GM18507 (cell line): ENCODE measurements at places on chromosomes 4 and X.

DNA sequence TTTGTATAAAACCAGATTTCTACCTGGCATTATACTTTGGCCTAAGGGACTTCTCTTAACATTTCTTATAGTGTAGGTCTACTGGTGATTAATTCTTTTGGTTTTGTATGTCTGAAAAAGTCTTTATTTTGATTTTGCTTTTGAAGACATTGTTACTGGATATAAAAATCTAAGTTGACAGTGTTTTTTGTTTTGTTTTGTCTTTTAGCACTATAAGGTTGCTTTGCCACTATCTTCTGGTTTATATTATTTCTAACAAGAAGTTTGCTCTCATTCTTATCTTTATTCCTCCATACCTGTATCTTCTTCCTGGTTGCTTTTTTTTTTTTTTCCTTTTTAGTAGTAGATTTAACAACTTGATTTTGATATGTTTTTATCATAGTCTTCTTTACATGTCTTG lies 76.0 kb downstream of the ING2 start:
- DNase-seq: no peak

- no peak for DNase-seq
Observed at GRCh38 chr4:101232074-101232776, 115.1 kb downstream of the PPP3CA start.

DNA sequence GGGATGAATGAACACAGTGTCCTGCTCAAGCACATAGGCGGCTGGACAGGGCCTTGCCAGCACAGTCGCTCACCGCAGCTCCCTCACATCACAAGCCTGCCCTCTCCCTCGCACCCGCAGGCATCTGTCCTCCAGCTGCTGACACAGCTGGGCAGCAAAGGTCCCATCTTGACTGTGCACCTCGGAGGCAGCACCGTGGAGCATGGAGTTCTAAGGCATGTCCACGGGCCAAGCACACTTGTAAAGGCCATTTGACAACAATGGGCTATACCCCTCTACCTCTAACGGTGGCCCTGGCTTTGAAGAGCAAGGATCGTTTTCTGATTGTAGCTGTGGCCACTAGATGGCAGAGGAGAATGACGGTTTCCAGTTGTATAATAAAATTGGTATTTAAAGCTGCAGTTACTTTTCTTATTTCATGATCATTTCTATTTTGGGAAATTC lies 53.8 kb downstream of the APLN start:
- DNase-seq: no peak

- DNase-seq: no peak
Observed at GRCh38 chr4:15718959-15719358, 16.1 kb downstream of the BST1 start.

GRCh38 chr4:37905533-37906169 lies 14.8 kb downstream of the TBC1D1 start:
- DNase-seq: no peak

DNA sequence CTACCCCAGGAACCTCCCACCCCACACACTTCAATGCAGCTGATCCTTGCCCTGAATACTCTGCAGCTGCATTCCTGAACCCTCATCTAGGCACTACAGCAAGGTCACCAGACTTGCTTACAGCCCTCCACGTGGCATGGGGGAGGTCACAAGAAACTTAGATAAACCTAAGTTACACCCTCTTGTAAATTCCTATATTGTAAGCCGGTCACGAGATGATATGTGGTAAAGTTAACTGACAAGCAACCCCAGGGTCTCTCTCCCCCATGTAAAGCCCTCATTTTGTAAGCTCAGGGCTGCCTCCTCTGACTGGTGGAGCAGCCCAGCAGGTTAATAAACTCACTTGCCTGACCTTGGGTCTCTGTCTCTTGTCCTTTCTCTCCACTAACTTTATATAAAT lies 570.7 kb downstream of the PCDH7 start:
- DNase-seq: no peak

DNA sequence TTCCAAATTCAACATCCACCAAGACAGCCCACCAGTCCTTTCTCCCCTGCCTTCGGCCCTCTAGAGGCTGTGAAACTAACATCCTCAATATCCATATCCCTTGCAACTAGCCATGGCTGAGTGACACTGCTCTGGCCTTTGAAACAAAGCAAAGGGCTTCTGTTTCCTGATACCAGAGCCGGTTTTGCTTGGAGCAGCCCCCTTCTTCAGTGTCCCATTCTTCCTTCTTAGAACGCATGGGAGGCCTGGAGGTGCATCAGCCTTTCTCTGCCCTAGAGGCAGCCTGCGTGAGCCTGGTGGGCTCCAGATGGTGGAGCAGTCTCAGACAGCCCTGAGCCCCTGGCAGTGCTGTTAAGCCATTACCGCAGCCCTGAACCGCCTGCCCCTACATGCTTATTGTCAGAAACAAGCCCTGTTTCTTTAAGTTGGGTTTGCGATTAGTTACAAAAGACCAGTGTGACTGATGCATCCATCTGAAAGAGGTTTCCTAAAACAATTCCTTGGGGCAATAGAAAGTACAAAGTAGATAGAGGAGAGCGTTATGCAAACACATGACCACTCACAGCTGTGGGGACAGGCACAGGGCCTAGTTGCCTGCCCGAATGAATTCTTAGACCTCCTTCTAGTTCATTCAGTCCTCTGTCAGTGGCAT lies 74.1 kb downstream of the EVC start:
- no peak for DNase-seq

GRCh38 chrX:40172401-40173142 lies 74.8 kb upstream of the BCOR start:
- DNase-seq: no peak

DNA sequence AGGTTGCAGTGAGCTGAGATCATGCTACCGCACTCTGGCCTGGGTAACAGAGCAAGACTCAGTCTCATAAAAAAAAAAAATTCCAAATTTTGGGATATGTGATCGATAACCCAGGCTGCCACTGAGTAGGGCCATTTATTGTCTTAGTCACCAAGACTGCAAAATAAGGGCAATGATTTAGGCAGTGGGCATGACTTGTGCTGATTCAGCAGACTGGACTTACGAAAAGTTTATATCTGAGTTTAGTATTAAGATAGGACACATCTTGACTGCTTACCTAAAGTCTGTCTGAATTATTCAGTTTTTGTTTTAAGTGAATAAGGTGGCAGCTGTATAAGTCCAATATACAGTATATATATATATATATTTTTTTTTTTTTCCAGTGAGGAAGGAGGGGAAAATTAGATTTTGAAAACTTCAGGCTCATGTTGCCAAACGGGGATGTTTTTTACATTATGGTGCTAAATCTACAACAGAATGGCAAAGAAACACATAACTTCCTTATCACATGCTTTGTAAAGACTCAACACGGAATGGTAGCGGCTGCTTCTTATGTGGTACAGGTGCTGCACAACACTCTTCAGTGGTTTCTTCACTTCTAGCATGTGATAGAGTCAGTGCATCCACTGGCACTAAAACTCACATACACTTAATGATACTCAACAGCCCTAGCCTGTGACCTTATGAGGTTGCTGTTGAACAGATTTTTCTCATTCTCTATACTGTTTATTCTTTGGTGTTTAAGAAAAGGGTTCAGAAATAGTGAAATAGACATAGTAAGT lies 6.5 kb downstream of the TEX13D start:
- no peak for DNase-seq

DNA sequence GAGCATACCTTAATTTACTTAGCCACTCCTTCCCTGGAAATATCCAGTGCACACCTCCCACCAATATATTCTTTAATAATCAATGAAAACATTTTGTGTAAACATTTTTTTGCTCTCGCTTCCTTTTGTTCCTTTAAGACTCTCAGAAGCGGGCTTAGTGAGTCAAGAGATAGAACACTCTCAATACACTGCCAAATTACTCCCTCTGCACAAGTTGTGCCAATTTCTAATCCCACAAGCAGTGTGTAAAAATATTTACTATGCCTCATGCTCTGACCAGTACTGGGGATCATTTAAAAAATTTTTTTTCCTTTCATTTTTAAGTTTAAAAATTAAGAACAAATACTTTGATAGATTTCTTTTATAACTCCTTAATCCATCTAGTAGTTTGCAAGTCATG lies 5.1 kb downstream of the MORF4L2 start:
- DNase-seq: no peak

DNA sequence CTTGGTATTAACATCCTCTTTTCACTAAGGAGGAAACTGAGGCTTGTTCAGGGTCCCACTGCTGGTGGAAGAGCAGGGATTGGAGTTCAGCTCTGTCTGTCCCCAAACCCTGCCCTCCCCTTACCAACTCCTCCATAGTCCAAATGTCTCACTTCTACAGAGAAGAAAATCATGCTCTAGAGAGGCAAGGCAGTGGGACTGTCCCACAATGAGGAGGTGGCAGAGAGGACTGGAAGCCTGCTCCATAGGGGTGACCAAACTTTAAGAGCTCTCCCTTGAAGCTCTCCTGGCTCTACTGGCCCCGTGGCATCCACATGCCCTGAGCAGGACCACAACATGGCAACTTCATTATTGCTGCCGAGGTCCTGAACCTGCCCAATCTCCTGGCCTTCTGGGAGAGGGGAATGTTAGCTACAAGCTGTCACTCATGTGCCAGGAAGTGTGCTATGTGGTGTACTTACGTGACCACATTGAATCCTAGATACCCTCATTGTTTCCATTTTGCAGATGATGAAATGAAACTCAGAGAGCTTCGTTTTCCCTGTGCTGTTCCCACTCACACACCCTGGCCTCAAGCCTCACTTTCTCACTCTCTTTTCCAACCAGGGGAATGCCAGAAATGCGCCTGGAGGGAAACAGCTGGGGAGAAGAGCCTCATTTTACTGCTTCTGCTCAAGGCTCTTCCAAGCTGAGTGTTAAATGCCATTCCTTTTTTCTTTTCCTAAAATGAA lies 71.5 kb downstream of the ANAPC4 start:
- no peak for DNase-seq

GRCh38 chr4:123102897-123103471 lies 180.6 kb upstream of the NUDT6 start:
- DNase-seq: no peak

GRCh38 chr4:152974468-152975379 lies 38.6 kb downstream of the FHDC1 start:
- no peak for DNase-seq

DNA sequence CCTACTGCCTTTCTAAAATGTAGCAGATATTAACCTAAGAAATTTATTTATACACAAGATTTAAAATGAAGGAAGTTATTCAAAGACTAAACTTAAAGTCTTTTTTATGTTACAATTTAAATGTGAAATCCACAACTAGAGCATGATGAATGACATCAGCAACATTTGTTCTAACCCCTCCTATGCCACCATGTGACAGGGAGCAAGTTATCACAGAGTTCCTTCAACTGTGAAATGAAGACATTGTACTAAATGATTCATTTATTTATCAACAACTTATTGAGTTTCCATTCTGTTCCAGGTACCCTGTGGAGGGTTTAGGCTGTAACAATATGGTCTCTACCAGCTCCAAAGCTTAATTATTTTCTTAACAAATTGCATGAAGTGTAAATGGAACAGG lies 76.9 kb downstream of the SLC39A8 start:
- no peak for DNase-seq

GRCh38 chr4:118773429-118773792 lies 62.5 kb downstream of the SEC24D start:
- no peak for DNase-seq

DNA sequence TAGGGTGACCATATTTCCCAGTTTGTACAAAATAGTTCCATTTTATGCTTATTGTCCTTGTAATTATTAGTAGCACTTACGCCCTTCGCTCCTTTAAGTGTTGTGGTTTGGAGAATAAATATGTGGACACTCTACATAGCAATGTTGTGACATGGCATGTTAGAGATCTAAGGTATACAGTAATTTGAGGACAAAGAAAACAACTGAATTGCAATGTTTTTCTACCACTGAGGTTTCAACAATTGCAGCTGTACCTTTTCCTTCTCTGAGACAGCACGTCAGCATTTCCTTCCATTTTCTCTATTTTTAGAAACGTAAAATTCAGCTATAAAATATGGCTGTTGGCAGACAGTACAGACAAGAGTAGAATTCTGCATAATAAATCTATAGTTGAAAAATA lies 323.1 kb downstream of the MAPK10 start:
- DNase-seq: no peak

- no peak for DNase-seq
Observed at GRCh38 chrX:27915617-27916016, 65.6 kb downstream of the DCAF8L1 start.

GRCh38 chr4:5459236-5459635 lies 249.1 kb downstream of the EVC2 start:
- no peak for DNase-seq

DNA sequence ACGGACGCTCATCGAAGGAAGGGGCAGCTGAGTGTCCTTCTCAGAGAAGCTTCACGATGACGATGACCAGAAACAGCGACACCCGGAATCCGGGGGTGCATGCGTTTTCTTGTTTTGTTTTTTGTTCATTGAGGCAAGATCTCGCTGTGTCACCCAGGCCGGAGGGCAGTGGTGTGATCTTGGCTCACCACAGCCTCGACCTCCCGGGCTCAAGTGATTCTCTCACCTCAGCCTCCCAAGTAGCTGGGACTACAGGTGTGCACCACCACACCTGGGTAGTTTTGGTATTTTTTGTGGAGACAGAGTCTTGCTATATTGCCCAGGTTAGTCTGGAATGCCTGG lies 19.8 kb downstream of the DGKQ start:
- no peak for DNase-seq
